ENCODE measurements at places on chromosomes 1 and 21. TPM values are rescaled to one million over a fixed set of nuclear protein-coding genes. Genes with fewer than 3 reads are reported as not detected.
A peak's percentile ranks its signal among the peaks of the same experiment; 100 is the strongest.

The RHBG gene
- total RNA-seq = 2.3 TPM

DNA sequence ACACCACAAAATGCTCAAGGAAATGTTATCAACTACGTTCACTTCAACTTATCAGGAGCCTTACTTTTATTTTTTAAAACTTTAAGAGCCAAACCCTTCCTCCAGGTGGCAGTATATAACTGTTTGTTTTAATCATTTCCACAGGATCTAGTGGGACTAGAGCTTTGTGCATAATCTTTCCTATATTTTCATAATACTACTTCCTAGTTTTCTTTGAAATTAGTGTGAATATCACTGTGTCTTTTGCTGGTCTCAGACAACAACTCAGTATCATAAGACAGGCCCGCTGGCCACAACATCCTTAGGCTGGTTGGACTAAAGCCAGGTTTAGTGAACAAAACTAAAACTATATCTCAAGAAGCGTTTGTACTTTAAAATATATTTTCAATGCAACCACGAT, 145.5 kb downstream of the TIAM1 start:
- DNase-seq = no peak

DNA sequence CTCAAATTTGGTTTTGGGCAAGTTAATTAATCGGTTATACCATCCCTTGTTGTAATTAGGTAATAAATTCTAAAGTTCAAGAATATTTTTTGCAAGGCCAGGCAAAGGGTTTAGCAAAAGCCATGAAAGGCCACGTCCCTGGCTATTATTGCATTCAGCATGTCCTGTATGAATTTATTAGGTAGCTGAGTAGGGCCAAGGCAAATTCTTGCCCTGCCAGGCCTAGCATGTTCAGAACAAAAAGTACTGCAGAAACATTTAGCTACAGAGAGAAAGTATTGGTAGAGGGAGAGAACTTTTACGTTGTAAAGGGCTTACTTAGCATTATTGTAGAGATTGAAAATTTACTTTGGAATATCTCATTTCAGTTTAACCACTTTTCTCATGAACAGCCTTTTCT, 94.4 kb downstream of the PATJ start:
- no peak for DNase-seq

GRCh38 chr1:29120947-29121485, 2.7 kb downstream of the TMEM200B start:
- peak; percentile 87 for DNase-seq

GRCh38 chr1:11482701-11483479, 3.9 kb downstream of the DISP3 start:
- no peak for DNase-seq

The GLMN gene
- total RNA-seq = 20.4 TPM

The DIPK1A gene
- total RNA-seq = 4.7 TPM

DNA sequence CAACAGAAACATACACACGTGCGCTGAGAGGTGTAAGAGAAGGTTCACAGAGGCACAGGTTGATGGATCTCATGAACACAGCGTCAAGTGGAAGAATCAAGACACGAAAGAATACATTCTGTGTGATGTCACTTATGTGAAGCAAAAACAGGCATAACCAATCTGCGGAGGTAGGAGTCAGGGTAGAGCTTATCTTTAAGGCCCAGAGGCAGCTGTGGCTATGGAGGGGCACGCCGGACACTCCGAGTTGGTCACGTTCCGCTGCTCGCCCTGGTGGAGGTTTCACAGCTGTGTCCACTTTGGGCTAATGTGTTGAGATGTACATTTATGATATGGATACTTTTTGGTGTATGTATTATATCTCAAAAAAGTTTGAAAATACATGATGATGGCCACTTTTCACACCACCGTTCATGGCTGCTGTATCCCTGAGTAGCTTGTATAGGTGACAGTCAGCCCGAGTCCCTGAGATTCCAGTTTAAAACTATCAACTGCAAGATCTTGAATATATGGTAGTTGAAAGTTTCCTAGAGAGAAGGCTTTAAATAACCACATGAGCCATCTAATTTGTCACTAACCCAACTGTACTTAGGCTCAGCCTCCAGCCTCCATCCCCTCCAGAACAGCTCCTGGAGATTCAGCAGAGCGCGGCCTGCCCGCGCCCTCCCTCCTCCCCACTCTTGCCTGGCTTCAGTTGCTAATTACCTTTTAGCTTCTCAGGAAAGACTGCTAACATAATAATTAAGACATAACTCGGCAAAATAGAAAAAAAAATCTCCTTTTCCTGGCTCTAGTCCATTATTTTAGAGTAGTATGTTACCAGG, 6.7 kb upstream of the ADARB1 start:
- DNase-seq = no peak

DNA sequence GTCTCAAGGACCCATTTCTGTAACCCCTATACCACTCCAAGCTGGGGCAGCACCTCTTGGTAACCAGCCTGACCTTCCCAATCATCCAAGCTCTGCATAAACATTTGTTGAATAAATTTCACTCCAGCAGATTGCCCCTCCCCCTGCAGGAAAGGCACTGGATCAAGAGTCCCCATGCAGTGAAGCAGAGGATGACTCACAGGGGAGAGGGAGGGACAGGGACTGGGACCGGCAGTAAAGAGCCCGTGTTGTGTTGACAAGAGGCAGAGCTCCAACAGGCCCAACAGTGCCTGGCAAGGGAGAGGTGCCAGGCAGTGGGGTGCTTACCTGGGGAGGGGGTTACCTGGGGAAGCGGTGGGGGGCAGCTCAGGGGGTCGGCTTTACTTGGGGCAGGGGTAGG, 32.3 kb downstream of the SLC9A1 start:
- DNase-seq = no peak

- DNase-seq = peak; percentile 41
These were observed 1.9 kb downstream of the RUSC1 start for GRCh38 chr1:155322571-155322952.

- no peak for DNase-seq
These were observed 558 bp upstream of the PGD start for GRCh38 chr1:10398278-10398733.

The SIM2 gene
- total RNA-seq = 0.11 TPM

The URB1 gene
- 29.5 TPM for total RNA-seq

The LHX4 gene
- 9.2 TPM for total RNA-seq

DNA sequence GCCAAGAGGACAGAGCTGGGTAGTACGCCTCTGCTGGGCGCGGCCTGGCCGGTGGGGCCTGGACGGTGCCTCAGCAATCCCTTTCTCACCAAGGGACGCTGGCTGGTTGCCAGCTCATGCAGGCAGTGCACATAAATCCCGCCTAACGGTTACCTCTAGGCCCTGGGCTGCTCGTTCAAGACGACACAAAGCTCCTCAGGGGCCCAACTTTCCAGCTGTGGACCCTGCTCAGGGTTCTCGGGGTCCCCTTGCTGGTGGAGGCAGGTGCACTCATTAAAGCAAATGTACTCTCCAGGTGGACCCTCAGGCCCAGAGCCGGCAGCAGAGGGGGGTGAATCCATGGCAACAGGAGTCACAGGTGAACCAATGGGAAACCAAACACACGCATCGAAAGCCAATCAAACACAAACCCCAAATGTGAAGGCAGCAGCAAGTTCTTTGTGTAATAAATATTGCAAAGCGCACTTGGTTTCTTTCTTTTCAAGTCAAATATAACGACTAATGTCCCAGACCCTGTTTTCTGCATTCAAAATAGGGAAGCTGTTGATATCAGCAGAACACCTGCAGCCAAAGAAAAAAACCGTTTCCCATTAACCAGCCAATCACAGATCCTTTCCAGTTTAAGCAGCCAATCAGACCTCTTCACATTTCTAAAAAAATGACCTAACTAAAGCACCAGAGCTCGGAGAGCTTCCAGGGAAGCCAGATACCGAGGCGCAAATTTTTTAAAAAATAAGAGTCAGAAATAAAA, 26.1 kb upstream of the CLSTN1 start:
- DNase-seq = no peak

GRCh38 chr1:170073893-170074249, 624 bp downstream of the KIFAP3 start:
- no peak for DNase-seq

- no peak for DNase-seq
These were observed 8.4 kb downstream of the PDIK1L start for GRCh38 chr1:26119892-26120608.

The PDPN gene
- 135 TPM for total RNA-seq

- no peak for DNase-seq
These were observed 174.3 kb downstream of the SETD4 start for GRCh38 chr21:35885942-35886541.

DNA sequence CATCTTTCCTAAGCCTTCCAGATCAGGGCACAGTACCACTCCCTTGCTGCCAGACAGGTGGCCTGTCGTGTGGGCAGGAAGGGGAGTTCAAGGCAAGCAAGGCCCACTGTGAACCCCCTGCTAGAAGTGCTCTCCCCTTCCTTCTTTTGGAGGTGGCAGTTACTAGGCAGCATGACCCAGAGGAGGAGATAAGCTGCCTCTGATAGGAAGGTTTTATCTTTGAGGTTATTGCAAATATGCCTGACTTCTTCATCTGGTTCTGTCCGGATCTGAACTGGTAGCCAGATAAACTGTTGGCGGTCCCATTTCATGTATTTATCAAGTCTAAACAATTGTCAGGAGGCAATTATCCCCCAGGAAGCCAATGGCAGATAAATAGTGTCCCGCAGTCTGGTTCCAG, 198.2 kb upstream of the LMO4 start:
- no peak for DNase-seq

GRCh38 chr1:239868058-239868832, 223.4 kb upstream of the FMN2 start:
- DNase-seq = no peak

DNA sequence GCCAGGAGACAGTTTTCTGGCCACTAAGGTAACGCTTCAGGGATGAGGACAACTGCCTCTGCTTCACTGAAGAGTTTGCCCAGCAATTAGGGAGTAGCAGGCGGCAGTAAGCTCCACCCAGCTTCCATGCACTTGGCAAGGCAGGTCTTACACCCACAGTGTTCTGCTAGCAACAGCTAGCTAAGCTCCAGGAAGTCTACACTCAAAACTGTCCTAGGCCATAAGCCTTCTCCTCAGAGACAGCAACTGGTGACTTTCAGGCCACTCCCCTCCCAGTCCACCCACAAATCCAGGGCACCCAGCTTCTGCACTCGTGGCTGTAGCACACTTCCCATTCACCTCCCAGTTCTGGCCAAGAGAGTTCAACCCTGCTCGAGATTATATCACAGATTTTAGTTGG, 47.3 kb downstream of the KMO start:
- DNase-seq = no peak

GRCh38 chr1:162030759-162031280, 7.2 kb upstream of the OLFML2B start:
- DNase-seq = no peak

The CTH gene
- total RNA-seq = 27.8 TPM

DNA sequence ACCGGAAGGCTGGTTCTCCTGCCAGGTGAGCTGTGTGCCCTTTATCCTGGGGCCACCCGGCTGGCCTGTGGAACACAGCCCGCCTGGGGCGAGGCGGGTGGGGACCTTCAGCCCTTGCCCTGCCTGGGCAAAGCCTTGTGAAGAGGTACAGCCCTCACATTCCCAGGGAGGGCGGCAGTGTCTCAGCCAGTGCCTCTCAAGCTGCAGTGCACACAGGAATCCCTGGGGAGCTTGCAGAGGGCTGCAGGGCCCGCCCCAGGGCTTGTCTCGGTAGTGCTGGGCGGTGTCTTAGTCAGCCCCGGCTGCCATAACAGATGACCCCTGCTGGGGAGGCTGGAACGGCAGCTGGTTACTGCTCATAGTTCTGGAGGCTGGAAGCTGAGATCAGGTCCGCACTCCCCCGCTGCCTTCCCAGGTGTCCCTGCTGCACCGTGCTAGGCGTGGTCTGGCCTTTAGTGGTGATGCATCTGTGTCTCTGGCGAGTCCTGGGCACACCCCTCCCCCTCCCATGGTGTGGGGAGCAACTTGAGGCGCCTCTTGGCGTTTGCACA, 12.6 kb downstream of the DFFB start:
- DNase-seq = no peak

DNA sequence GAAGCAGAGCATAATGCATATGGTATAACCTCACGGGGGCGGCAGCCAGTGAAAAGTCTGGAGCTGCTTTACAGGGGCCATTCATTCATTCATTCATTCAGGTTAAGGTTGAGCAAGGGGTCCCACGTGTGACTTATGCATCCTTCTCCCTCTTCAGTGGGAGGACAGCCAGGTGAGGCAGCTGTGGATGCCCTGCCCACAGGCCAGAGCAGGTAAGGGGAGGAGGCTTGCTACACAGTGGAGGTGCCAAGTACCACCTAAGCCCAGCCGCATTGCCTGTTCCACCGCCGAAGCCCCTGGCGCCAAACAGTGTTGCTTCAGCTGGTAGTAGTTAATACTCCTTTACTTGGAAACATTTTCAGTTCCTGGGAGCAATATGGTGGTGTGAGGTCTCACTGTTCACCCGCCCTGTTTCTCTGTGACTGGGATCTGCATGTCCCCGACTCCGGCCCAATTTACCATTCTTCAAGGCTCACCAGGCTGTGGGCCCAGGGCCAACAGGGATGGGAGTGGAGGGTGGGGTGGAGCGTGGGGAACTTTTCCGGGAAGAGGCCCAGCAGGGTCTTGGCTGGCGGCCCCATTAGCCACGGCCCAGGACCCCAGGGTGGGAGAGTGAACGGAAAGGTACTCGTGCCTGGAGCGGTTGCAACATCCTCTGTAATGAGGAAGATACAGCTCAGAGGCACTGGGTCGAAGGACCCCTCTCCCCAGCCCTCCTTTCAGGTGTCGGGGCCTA, 722 bp upstream of the PODN start:
- DNase-seq = no peak

The FCRL5 gene
- total RNA-seq = 0.70 TPM

- DNase-seq = no peak
These were observed 15.2 kb downstream of the TFAP2E start for GRCh38 chr1:35588197-35588910.

The IL12RB2 gene
- 0.81 TPM for total RNA-seq

The MROH9 gene
- not detected for total RNA-seq

GRCh38 chr1:116168277-116169032, 57.3 kb downstream of the MAB21L3 start:
- peak; percentile 85 for DNase-seq

DNA sequence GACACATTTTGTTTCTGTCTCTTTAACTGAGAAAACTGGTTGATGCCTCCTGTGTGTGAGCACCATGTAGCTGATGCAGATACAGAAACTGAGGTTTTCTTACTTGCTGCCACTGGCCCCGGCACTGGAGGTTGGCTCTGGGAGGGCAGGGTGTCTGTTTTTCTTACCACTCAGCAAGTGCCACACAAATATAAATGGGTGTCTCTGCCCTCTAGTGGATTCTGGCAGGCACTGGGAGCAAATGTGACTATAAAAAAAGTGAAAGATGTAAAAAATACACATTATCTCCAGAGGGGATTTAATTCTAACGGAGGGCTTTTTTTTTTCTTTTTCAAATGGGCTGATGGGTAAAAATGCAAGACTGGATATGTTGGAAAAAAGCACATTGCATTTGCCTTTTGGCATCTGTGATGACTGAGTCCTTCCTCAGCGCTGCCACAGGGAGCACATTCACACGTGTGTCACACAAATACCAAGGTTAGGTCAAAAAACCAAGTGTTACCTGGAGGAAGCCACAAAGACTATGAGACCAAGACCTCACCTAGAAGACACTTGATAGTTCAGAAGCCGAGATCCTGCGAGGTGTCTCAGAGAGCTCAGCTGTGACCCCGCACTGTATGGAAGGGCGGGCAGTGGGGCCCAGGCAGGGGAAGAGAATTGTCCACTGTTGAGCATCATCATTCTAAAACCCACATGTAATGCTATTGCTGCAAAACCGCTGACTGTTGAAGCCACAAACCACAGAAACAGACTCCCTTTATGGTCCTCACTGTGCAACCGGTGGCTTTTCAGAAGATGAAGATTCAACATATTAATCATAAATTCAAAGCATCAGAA, 18.9 kb downstream of the PGBD2 start:
- peak; percentile 36 for DNase-seq

- DNase-seq = peak; percentile 51
These were observed 3.7 kb downstream of the TCHH start for GRCh38 chr1:152111515-152111968.
